Activated T-helper 2 cell treated with anti-CD3 and anti-CD28 coated beads, Interferon-gamma antibody, Interleukin-2, Interleukin-4, amounts not matched to agents 10 μg/mL and 5 μg/mL and 100 μg/mL, durations not matched to agents 14 hours and 24 hours and 36 hours (primary cell): ENCODE measurements at places on chromosomes 2 and 18. TPM values are rescaled to one million over a fixed set of nuclear protein-coding genes. Genes with fewer than 3 reads are reported as not detected.

DNA sequence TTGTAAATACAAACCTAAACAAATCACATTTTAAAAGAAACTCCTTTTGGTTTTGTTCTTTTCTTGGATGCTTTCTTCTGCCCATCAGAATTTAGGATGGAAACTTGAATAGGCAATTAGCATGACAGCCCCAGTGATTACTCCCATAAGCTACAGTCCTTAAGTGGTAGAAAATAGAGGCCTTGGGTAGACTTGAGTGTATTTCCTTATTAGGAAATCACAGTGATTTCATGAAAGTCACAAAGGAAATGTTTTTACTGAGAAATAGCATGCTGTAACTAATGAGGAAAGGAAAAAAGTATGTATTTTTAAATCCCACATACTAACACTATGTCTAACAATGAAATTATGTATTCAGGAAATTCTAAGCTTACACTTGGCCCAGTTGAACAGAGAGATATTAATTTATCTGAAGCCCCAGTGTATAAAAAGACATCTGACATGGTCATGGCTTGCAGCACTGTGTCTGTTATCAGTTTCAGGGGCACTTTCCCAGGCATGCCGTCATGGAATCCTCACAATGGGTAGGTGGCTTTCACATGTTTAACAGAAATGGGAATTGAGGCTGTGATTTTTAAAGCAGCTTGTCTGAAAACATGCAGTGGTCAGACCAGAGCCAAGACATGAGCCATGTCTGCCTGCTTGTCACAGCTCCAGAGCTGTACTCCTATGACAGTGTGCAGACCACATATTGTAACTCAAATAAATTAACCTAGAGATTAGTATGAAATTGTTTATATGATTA, 79.7 kb upstream of the TRIB2 start:
- DNase-seq = no peak

GRCh38 chr2:52473526-52473925, 1294.1 kb upstream of the CHAC2 start:
- DNase-seq = no peak

GRCh38 chr18:45350404-45351156, 264.7 kb upstream of the SLC14A2 start:
- DNase-seq = no peak

DNA sequence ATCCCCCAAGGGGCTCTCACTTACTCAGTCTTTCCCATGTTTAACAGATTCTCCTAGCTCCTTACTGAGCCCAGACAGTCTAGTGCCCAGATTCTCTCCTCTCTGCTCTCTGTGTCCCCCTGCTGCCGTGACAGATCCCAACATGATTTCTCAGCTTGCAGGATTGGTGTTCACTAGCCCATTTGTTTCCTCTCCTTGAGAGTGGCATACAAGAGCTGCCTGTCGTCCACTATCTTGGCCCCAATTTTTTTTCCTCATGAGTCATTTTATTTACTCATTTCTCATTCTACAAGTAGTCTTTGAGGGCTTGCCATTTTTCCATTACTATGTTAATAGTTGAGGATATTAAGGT, 199.9 kb upstream of the FN1 start:
- DNase-seq = no peak

DNA sequence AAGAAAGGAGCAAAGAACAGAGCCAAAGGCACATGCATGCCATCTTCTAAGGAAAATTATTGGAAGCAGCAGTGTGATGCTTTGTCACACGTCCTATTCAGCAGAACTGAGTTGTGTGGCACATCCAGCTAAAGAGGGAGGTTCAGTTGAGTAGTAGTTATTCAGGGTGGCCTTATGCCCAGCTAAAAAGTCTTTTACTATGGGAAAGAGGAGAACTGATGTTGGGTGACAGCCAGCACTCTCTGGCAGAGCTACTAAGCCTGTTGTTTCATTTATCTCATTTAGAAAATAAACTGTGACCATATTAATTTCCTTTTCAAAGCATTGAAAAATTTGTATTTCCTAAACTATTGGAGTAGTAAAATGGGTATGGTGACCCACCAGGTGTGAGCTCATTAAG, 18.5 kb downstream of the ITGA6 start:
- no peak for DNase-seq

- DNase-seq = no peak
Observed at GRCh38 chr2:99659874-99660273, 170.1 kb upstream of the REV1 start.

GRCh38 chr2:83817511-83817910, 641.6 kb downstream of the SUCLG1 start:
- DNase-seq = no peak

DNA sequence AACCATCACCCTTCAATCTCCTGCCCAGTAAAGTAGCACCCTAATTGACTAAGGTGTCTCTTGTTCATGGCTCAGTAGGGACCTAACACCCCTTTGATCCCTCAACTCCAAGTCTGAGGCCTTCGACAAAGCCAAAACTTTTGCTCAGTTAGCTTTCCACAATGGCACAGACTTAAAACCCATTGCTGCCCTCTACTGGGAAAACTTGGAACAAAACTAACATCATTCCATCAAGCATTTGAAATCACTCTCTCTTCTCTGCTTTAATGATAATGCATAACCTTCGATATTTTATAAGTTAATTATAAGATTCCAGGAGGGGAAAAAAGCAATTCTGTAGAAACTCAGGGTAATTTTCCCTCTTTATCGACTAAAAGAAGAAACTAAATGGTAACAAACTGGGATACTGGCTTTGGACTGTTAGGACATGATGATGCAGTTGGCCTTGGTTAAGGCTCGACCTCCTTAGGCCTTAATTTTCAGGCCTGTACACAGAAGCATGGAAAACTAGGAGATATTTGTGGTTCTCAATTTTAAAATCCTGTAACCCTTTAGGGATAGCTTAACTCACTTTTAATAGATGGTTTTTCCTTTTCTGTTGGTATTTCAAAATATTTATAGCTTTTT, 127.8 kb downstream of the STK39 start:
- no peak for DNase-seq

DNA sequence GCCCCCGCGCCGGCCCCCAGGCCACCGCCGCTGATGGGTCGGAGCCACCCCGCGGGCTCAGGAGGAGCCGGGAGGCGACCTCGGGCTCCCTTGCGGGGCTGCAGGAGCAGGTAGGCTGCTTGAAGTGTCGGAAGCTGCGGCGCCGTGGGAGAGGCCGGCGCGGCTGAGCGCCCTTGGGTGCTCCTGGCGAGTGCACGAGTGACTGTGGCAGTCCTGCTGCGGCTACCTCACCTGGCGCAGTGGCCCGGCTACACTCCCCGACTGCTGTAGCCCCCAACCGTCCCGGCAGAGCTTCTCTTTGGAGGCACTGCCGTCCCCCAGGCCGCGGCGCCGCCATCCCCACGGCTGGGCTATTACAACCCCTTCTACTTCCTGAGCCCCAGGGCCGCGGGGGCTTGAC, 10.0 kb upstream of the LYPD6 start:
- DNase-seq = no peak

DNA sequence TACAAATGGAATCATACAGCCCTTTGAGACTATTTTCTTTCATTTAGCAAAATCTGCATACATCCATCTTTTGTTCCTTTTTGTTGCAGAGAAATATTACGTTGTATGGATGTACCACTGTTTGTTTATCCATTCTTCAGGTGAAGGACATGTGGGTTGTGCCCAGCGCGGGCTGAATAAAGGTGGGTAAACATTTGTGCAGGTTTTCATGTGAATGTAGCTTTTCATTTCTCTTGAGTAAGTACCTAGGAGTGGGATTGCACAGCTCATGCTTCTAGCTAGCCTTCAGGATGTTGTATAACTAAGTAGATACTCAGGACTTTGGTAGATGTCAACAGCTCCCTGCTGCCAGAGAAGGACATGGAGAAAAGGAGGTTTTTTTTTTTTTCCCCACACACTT, 50.6 kb upstream of the SPRED2 start:
- no peak for DNase-seq

- no peak for DNase-seq
Observed at GRCh38 chr2:211829725-211830124, 708.9 kb downstream of the ERBB4 start.

Gene CTAGE1
- total RNA-seq = 0.07 TPM in 1 of 2 replicates, not detected in the other

Gene HOXD1
- total RNA-seq = not detected in 2 replicates

Gene BMP10
- not detected in 2 replicates for total RNA-seq
